NCI-H2081 treated with DMSO at 0.1 percent for 48 hours (cell line): ENCODE measurements at places on chromosomes 3 and 15.

GRCh38 chr3:197026481-197026866 lies 3.1 kb downstream of the MELTF start:
- no peak for DNase-seq

GRCh38 chr3:155015776-155016436 lies 64.2 kb upstream of the MME start:
- DNase-seq, result no peak

GRCh38 chr3:185058796-185059195 lies 94.1 kb downstream of the C3orf70 start:
- DNase-seq, result no peak

DNA sequence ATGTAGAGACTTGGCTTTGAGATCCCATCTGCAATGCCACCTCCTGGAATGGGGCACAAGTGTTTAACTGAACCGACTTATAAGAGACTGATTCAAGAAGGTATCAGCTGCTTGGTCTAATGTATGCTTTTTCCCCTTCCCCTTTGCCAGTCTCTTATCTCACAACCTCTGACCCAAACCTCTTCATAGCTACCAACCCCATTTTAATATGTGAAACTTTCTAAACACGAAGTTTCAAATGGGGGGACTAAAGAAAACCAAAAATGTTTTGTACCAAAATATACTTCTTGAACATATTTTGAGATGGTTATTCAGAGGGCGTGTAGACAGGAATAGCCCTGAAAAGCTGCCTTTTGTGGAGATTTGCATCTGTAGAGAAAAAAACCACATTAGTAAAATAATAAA lies 73.1 kb downstream of the OXSM start:
- no peak for DNase-seq

DNA sequence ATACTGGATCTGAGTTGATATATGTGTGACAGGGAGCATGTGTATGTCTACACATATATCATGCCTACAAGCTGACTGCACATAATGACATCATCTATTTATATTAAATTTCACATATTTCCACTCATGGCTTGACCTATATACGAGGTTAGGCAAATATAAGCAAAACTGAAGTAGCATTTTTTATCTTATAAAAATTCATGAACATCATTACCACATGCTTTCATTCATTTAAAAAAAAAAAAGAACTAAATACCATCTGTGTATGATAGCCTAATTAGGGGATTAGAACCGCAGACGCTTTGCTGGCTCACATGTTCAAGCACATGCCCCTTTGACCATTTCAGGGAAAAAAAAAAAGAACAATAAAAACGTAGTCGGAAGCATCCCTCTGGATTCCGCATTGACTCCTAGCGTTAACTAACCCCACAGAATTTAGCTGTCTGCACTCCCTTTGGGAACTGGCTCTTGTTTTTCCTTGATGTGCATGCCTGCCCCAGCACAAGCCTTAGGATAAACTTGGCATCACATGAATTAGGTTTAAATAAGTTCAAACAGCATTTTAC lies 888.4 kb downstream of the ROBO1 start:
- DNase-seq, result no peak

- no peak for DNase-seq
Observed at GRCh38 chr15:25245801-25246622, 192.8 kb downstream of the UBE3A start.

DNA sequence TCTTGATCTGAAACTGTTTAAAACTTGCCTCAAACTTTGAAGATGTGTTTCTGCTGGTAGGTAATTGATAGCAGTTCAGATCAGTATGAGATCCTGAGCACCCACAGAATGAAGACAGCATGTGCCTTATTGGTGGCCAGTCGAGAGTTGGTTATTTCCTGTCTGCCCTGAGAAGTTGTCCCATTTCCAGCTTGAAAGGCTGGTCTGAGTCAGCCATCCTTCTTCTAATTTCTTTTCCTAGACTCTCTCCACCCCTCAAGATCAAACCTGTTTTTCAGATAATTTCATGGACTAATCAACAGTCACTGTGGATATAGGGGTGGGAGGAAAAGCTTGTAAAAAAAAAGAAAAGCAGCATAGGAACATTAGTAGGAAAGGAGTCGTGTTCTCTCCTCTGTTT lies 464.4 kb downstream of the FOXP1 start:
- no peak for DNase-seq

GRCh38 chr3:39936848-39937247 lies 127.4 kb downstream of the MYRIP start:
- DNase-seq, result no peak

- peak; percentile 60 for DNase-seq
Observed at GRCh38 chr3:182136008-182136910, 424.5 kb downstream of the SOX2 start.

DNA sequence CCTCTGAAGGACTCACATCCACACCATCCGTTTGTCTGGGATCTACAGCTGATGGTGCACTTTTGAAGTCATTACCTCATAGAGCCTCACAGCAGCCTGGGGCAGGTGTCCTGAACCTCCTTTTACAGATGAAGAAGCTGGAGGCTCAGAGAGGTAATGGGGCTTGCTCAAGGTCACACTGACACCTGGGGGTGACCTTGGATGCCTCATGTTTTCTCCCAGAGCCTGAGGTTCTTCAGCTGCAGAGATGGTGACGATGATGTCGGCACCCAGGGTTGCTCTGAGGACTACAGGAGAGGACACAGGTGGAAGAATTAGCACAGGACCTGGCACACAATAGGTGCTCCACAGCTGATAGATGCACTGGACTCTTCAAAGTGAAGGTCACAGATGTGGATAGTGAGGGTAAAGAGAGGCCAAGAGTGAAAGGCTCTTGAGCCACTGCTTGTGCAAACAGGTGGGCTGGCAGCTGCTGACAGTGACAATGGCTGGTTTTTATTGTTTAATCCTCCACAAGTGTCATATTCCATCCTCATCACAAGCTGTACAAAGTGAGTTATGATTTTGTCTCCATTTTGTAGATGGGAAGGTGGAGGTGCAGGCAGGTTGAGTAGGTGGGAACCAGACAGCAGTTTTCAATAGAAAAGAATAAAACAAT lies 17.4 kb upstream of the ATP2B2 start:
- DNase-seq, result no peak

GRCh38 chr3:56126632-56127031 lies 341.6 kb downstream of the ERC2 start:
- DNase-seq, result no peak

DNA sequence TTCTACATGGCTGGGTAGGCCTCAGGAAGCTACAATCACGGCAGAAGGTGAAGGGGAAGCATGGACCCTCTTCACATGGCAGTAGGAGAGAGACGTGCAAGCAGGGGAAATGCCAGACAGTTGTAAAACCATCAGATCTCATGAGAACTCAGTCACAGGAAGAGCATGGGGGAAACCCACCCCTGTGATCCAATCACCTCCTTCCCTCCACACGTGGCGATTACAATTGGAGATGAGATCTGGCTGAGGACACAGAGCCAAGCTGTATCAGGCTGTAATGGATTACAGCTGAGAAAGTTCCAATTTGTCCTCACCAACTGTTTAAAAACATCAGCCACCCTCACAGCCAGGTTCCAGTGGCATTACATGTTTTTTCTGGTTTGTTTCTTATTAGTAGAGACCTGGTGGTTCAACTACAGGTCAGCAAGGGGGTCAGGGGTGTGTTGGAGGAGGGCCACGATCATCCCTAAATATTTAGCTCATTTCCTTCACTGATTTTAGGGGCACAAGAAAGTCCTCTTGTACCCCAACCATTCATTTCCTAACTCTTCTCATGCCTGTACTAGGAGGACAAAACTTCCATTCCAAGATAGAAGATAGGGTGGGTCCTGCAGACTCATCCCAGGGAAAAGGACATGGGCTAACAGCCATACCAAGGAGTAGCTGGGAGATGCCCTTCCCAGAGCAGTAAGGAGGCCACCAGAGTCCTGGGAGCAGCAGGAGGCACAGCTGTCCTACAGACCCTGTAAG lies 54.4 kb downstream of the ANXA2 start:
- no peak for DNase-seq

DNA sequence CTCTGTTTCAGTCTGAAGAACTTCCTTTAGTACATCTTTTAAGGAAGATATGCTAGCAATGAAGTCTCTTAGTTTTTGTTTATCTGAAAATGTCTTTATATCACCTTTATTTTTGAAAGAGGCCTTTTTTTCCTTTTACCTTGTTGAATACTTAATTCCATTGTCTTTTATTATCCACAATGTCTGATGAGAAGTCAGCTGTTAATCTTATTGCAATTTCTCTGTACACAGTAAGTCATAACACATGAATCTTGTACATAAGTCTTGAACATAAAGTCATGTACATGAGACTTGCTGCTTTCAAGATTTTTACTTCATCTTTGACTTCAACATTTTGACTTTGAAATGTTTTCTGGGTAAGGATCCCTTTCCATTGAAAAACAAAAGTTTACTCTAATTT lies 424.3 kb upstream of the ATP10A start:
- DNase-seq, result no peak
